Hindlimb muscle (tissue), 1 donor: ENCODE measurements at places on chromosomes 11 and 22.

DNA sequence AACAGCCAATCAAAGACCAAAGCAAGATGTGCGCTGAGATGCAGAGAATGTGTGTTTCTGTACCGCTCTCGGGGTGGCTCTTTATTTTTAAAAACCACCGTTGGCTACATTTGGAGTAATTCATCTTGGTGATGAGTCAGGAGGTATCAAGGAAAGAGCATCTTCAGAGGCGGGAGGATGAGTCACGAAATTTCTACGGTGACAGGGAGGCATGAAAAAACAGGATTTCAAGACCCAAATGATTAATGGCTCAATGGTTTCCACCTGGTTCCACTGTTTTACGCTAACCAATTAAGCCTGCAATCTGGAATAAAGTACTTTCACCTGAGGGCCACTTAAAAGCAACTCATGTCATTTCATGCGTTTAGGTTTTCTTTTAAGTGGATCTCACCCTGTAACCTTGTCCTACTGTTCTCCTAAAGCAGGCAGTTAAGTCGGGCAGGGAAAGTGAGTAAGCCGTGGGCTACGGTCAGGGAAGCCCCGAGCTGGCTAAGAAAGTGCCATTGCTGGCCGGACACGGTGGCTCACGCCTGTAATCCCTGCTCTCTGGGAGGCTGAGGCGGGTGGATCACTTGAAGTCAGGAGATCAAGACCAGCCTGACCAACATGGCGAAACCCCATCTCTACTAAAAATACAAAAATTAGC lies 74.6 kb downstream of the CELSR1 start:
- DNase-seq, result no peak

DNA sequence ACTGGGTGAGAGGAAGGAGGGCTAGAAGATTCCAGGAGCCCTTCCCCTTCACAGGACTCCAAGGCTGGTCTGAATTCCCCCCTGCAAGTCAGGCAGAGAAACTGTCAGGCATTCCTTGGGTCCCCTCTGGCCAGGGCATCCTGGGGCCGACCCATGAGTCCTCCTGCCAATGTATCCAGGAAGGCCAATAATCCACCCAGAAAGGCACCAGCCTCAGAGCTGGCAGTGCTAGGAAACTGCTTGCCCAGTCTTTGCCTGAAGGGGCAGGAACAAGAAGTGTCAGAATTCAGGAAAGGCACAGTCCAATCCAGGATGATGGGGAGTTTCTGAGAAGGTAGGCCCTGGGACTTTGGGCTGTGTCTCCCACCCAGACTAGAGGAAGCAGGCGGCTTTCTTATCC lies 41.0 kb downstream of the BUD13 start:
- DNase-seq, result no peak

- no peak for DNase-seq
Observed at GRCh38 chr11:62169935-62170334, 20.1 kb upstream of the SCGB1D1 start.

DNA sequence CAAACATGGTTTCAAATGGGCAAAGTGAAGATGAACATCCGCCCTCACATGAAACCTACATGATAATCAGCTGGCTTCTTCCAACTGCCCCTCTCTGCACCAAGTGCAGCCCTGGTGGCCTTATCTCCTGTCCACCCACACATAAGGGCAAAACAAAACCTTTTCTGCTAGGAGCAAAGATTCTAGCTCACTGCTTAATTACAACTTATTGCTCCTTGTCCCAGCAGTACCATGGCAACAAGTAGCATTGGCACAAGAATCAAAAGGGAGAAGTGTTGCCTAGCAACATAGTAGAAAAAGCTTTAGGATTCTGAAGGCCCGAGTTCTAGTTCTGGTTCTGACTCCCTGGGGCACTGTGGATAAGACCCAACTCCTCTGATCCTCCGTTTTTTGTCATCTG lies 68.7 kb upstream of the BMAL1 start:
- no peak for DNase-seq

DNA sequence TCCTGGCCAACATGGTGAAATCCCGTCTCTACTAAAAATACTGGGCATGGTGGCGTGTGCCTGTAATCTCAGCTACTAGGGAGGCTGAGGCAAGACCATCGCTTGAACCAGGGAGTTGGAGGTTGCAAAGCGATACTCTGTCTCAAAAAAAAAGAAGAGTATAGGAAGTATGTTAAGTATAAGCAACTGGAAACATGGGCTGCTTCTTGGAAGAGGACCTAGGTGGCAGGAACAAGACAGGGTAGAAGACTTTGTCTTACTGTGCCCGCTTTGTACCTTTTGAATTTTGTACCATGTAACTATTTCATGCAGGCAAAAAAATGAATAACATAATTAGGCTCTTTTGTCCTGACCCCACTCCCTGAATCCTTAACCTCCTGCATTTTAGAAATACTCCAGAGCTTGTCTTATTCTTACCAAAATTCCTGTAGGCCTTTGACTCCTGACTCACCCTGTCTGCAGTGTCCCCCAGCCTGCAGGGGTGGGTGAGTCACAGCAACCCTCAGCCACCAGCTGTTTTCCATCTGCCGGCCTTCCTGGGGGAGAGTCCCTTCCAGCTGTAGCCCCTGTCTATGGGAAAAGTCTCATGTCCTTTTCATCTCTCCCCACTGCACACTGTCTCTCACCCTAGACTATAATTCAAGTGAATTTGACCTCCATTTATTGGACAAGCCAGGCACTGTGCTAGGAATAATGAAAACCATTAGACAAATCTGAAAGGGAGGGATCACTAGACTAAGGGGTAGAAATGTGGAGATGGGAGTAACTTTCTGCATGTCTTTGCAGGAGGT lies 41.8 kb downstream of the TXN2 start:
- no peak for DNase-seq

- DNase-seq, result no peak
Observed at GRCh38 chr11:119236490-119236889, 30.4 kb downstream of the CBL start.

DNA sequence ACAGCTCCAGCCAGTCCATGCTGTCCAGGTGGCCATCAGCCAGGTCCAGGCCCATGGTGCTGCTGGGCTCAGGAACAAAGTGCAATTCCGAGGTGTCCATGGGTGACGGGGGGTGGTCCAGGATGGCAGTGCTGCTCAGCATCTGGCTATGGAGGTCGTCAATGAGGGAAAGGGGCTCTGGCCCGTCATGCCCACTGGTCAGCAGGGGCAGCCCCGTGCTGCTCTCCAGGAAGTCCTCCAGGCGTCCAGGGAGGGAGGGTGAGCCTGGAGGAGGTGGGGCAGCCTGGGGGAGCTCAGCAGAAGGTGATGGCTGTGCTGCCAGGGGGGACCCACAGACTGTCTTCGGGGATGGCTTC lies 41.1 kb downstream of the SGSM3 start:
- no peak for DNase-seq

- DNase-seq, result no peak
Observed at GRCh38 chr11:69157822-69158231, 2.1 kb downstream of the SMIM38 start.

DNA sequence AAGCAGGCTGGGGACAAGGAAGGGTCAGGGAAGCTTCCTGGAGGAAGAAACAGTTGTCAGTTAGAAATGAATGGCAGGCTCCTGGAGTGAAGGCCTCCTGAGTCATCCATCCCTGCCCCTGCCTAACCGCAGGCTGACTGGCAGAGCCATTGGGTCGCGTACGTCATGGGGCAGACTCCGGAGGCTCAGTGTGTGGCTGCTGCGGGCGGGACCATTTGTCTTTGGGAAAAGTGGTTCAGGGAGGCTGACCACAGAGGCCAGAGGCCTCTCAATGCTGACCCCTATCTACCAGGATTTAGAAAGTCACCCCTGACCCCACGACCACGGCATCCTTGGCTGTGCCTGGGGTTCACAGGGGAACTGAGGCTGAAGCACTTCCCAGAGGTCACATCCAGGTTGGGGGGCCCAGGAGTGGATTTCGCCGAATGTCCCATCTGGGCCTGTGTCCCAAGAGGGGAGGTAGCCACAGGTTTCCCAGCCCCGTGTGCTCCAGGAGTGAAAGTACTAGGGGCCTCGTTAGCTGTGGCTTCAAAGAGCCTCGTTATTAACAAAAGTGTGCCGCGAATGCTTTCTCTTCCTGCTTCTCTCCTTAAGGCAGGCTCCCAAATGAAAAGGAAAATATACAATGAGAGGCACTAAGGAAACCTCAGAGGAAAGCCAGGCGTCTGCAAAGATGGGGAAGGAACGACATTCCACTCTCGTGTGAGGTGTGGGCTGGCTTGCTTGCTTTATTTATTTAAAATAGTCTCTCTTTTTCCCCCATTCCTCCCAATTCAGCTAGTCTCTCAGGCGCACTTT lies 58.9 kb downstream of the FLRT1 start:
- DNase-seq, result no peak

DNA sequence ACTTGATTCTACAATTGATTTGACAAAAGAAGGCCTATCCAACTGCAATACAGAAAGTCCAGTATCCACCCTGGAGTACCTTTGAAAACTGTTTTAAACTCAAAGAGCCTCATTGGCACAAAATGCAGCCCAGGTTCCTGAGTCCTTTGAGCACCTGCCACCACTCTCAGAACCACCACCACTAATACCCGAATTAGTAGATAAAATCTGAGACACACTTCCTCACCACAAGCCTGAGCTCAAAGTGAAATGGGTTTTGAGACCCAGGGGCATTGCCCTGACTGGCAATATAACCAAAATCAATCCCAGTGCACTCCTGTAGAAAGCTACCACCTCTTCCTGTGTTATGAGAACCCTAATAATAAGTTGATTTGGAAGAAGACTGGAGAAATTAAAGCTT lies 215.7 kb downstream of the CSNK2A3 start:
- no peak for DNase-seq

- peak; percentile 69 for DNase-seq
Observed at GRCh38 chr11:44893846-44894617, 56.7 kb downstream of the TP53I11 start.

- no peak for DNase-seq
Observed at GRCh38 chr22:37309211-37310074, 27.1 kb downstream of the CYTH4 start.

DNA sequence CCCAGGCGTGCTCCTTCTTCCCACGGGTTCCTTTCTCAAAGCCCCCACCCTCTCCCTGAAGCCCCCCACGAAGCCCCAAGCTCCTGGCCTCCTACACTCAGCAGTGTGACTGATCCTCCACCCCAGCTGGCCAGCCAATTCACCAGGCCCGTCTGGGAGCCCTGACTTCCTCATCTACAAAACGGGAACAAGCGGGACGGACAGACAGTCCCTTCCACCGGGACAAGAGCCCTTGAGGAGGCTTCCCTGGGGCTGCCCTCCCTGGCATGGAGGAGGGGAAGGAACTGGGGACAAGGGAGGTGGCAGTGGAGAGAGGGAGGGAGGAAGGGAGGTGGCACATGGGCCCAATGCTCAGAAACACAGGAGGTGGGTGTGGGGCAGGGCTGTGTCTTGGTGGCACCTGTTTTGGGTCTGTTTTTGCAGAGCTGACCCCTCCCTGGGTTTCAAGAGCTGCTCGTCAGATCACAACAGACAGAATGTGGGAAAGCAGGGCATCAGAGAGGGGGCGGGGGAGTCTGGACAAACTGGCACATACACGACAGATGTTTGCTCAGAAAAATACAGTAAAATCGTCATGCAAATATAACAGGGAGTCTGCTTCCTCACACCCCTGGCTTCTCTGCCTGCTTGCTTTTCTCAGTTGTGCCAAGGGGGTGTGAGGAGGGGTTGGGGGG lies 56.8 kb downstream of the ELFN2 start:
- no peak for DNase-seq

DNA sequence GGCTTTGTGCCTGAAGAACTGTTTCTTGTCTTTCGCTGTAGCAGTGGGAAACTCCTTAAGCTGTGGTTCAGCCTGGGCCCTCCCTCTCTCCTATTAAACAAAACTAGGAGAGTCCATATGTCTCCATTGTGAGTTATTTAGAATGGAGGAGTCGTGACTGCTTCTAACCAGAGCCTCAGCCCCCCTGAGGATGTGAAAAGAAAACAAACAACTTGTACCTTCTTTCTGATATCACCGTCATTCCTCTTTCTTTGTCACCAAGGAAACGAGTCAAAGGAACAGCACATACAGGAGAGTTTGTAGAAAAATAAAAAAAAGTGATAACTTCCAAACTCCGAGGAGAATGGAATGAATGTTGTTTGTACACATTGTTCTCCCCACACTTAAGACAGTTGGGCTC lies 11.6 kb upstream of the EXT2 start:
- no peak for DNase-seq

- DNase-seq, result no peak
Observed at GRCh38 chr11:64746486-64746885, 2.5 kb upstream of the RASGRP2 start.

GRCh38 chr11:35978183-35978582 lies 34.3 kb downstream of the LDLRAD3 start:
- no peak for DNase-seq

GRCh38 chr22:38347181-38347943 lies 30.1 kb upstream of the CSNK1E start:
- no peak for DNase-seq

DNA sequence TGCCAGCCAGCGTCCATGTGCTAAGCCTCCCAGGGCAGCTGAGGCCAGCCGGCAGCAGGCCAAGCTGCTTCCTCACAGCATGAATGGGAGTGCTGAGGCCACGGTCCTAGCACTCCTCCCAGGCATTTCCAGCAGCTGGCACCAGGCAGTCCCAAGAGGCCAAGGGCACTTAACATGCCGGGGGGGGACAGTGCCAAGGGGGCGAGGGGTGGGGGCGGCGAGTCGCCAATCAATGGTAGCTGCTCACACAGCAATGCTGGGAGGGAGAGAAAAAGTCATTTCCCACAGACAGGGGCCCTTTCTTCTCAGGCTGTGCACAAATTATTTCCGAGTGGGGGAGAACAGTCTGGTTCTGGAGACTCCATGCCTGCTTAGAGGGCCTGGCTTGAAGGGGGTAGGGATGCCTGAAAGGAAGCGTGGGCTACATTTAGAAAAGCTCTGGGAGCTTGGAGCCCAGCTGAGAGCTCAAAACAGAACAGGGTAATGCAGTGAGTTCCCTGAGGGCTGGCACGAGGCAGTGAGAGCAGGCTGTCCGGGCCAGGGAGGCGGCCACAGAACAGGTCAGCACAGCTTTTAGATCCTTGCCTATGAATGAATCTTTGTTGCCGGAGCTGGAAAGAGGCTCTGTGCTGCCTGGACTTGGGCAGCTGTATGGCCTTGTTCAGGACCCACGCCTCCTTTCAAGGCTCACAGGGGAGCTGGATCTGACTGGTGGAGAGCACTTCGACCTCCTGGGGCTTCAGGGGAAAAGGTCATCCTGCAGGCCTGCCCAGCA lies 14.4 kb upstream of the TBC1D10A start:
- peak; percentile 40 for DNase-seq

DNA sequence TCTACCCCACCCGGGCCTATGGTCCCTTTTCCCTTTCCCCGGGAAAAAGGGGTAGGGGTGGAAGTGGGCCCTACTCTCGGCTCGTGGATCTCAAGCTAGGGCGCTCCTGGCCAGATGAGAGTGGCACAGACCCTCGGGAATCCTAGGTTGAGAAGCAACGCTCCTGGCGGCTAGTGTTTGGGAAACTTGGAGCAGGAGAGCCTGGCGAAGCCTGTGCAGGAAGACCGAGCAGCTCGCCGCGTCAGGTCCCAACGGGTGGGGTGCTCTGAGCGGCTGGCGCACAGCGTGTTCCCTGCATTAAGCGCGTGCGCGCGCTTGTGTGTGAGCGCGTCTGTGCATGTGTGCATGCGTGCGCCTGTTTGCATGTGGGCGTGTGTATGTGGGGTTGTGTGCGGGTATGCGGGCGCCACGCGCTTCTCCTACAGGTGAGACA lies 7.1 kb upstream of the FLI1 start:
- DNase-seq, result no peak

GRCh38 chr11:111454561-111455192 lies 57.5 kb downstream of the BTG4 start:
- DNase-seq, result no peak
